ENCODE measurements at places on chromosomes 2 and 18. TPM values are rescaled to one million over a fixed set of nuclear protein-coding genes. Genes with fewer than 3 reads are reported as not detected.

HAAO gene
- total RNA-seq = not detected

CHCHD5 gene
- 4.9 TPM for total RNA-seq

INHBB gene
- total RNA-seq = 0.09 TPM

ABCG5 gene
- total RNA-seq = not detected

NEU4 gene
- total RNA-seq = not detected

Measured in SJSA1 (cell line).